ENCODE measurements at places on chromosomes 2 and 18.

DNA sequence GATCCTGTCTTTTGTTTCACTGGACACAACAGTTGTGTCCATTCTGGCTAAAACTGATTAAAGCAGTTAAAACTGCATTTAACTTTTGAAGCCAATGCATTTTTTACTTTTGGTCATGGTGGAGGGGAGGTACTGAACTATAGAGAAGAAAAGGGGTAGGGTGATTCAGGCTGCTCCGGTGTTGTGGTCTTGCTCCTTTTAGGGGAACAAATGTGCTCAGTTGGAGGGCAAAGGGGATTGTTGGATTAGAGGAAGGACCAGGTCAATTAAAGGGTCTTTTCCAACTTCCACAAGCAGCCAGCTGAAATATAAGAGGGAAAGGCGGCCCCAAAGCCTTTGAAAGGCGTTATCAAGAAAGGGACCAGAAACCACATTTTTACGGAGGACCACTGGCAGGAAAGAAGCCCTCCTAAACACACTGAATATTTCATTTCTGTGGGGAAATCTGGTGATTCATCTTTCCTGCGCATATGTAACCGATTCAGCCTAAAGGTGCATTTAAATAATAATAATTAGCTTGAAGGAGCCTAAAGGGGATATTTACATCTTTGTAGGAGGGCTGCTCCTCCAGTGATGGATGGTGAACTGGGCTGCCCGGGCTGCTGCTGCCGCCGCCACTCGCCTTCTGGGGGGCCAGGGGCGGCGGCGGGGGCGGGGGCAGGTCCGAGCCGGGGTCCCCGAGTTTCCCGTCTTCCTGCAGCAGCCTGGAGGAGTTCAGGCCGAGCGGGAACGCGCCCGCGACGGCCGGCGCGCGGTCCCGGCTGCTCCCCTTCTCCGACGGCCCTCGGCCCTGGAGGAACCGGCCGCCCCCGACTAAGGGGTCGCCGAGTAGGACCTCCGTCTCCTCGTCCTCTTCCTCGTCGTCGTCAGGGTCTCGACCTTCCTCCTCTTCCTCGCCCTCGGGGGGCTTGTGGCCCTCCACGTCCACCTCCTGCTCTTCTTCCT is 5.2 kb downstream of the SKOR2 start:
- peak; percentile 43 for DNase-seq

DNA sequence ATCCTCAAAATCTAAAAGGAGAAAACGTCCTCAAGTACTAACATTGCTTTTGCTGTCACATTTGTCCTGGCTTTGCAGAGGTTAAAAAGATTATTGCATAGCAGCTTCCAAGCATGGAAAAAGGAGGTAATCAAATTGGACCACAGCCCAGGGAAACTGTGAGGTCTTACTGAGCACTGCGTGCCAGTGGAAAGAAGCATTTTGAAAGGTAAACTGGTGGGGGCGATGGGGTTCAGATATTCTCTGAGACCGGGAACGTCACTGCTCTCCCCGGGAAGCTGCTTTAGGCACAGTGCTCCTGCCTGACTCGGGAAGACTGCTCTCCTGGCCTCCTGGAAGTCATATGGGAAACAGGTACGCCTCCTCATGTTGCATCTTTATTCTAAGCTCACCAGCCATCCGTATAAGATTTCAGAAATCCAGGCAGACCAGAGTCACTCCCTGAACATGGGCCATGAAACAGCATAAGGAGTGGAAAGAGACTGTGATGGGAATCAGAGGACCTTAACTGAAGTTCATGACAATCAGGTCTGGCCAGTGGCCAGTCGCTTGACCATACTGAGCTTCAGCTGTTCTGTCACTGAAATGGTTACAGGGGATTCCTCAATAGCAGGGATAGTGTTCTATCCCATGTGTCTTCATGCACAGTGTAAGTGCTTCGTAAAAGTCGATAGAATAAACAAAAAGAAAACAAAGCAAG is 284.1 kb downstream of the TRIB2 start:
- no peak for DNase-seq

GRCh38 chr2:164722616-164723338 is 101.5 kb upstream of the GRB14 start:
- no peak for DNase-seq

- DNase-seq = no peak
Measured at GRCh38 chr2:67896076-67896475, 166.7 kb downstream of the C1D start.

DNA sequence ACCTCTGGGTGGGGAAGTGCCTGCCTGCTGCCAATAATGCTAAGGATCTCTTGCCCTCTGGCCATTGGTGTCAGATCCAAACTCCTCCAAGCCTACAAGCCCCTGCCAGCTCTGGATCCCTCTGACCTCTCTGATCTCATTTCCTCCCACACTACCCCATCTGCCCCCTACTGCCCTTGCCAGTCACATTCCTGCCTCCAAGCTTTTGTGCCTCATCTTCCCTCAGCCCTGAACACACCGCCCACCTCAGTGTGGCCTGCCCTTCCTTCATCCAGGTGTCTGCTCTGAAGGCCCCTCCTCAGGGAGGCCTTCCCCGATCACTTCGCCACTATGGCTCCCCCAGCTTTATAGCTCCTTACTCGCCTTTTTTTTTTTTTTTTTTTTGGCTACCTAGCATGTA is 161.0 kb upstream of the GLI2 start:
- no peak for DNase-seq

GRCh38 chr2:161204846-161205245 is 44.6 kb downstream of the TANK start:
- DNase-seq = no peak

GRCh38 chr2:22812065-22812680 is 572.8 kb upstream of the KLHL29 start:
- no peak for DNase-seq

DNA sequence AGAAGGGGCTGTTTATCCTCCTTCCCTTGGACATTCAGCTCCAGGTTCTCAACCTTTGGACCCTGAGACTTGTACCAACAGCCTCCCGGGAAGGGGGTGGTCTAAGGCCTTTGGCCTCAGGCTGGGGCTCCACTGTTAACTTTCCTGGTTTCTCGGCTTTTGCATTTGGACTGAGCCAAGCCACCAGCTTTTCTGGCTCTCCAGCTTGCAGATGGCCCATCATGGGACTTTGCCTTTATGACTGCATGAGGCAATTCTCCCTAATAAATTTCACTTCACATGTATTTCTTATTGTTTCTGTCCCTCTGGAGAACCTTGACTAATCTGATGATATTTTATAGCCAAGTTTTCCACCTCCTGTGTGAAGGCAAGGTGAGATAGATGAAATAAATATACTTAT is 180.8 kb downstream of the PPP1R1C start:
- no peak for DNase-seq

- no peak for DNase-seq
Measured at GRCh38 chr2:135494503-135494902, 36.5 kb downstream of the ZRANB3 start.

DNA sequence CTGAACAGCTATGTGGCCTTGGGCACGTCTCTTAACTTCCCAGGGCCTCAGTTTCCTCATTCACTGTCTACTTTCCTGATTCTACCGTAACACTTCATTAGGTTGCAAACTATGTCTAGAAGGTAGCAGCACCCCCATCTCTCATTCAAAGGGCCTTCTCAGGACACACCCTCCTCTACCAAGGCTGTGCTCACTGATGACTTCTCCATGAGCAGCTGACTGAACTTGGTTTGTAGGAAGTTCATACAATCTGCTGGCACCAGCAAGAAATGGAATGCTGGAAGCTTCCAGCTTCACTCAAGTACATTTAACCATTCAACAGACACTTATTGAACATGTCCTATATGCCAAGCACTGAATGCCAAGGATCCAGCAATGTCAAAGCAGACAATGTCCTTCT is 250.8 kb upstream of the CTAGE1 start:
- DNase-seq = no peak

DNA sequence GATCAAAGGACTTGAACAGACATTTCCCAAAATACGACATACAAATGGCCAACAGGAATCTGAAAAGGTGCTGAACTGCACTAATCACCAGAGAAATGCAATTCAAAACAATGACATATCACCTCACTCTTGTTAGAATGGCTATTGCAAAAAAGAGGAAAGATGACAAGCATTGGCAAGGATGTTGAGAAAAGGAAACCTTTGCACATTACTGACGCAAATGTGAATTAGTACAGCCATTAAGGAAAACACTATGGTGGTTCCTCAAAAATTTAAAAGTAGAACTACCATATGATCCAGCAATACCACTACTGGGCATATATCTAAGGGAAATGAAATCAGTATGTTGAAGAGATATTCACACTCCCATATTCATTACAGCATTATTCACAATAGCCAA is 57.7 kb upstream of the ASPRV1 start:
- DNase-seq = no peak

Measured in D341Med (cell line).